Stomach (tissue), 19 donors: ENCODE measurements at places on chromosomes 1 and 21.

DNA sequence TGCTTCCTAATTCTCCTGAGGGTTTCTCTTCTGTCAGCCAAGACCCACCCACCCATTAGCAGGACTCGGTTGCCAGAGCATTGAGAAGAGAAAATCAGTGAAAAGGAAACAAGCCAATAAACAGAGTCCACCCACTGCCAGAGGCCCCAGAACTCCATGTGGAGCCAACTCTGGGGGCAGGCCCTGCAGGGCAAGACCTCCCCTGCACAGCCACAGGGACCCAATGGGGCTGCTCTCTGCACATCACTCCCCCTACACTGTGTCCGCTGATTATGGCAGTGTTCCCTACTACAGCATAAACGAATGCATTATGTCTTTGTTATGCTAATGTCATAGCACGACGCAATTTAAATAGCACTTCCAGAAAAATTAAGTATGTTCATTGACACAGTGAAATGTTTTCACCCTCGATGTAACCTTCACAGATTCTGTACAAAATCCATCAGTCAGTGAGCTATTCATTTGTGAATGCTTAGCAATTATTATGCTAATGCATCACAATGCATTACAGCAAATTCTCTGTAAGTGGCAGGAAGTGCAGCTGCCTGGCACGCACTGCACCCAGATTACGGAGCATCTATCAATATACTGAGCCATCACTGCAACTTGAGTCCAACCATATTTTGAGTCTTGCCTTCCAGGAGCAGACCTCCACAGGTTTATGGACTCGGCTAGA, 56.4 kb downstream of the GRIK3 start:
- DNase-seq, result peak; percentile 38

DNA sequence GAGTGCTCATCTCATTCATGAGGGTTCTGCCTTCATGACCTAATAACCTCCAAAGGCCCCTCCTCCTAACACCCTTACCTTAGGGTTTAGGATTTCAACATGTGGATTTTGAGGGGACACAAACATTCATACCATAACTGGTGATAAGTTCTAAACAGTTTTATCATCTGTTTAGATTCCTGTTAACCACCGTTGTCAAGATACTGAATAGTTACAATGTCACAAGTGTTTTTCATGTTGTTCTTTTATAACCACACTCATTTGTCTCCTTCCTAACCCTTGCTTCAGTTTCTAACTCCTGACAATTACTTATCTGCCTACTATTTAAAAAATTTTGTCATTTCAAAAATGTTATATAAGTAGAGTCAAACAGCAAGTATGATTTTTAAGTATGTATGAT, 86.0 kb downstream of the NCAM2 start:
- DNase-seq, result no peak

- no peak for DNase-seq
These were observed 56.1 kb downstream of the MEF2D start for GRCh38 chr1:156444407-156445001.

DNA sequence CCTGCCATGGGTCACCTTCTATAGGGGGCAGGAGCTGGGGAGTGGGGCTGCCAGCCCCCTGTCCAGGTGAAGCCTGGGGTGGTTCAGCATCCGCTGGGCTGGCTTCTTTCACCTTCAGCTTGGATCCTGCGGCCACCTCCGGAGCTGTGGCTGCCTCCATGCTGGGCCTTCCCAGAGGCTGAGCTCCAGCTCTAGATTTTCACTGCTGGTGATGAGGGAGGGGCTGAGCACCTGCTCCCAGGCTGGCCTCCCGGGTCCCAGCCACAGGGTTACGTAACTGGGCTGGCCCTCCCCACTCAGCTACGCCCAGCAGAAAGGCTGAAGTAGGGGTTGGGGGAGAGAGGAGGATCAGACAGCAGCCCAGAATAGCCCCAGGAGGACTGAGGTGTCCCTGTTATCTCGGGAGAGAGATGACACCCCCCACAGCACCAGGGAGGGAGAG, at the start of gene MYBPHL:
Gene MYBPHL (minus strand): TSS at position 180 of the 442 bp plus-strand sequence. CDS start 20 bp downstream, at position 160.
- DNase-seq, result peak; percentile 23

DNA sequence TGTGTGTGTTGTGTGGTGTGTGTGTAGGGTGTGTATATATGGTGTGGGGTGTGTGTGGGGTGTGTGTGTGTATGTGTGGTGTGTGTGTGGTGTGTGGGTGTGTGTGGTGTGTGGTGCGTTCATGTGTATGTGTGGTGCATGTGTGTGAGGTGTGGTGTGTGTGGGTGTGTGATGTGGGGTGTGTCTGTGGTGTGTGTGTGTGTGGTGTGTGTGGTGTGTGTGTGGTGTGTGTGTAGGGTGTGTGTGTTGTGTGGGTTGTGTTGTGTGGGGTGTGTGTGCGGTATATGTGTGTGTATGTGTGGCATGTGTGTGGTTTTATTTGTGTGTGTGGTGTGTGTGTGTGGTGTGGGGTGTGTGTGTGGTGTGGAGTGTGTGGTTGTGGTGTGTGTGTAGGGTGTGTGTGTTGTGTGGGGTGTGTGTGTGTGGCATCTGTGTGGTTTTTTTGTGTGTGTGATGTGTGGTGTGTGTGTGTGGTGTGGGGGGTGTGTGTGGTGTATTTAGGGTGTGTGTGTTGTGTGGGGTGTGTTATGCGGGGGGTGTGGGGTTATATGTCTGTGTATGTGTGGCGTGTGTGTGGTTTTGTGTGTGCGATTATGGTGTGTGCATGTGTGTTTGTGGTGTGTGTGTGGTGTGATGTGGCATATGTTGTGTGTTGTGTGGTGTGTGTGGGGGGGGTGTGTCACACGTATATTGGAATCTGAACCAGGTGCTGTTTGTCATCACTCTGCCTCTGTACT, 17.1 kb upstream of the ZBTB21 start:
- no peak for DNase-seq

GRCh38 chr1:167518331-167518700, at the start of gene CD247:
CD247 (minus strand) TSS chr1:167518529; CDS start chr1:167518465, 64 bp downstream.
- peak; percentile 56 for DNase-seq

DNA sequence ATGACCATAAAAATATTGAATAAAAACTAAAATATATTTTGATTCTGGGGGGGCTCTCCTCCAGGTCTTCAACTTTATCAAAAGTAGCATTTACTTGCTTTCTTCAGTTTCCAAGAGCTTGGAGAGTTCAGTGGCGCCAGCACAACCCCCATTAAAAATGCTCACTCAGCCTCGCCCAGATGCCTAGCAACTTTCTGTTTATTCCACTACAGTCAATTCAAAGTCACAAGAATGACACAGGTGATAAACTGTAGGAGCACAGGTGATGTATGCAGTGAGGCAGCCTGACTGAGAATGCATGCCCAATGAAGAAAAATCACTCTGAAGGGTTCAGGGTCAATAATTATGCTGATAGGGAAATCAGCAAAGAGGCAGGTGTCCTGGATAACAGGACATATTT, 159.4 kb upstream of the ATP1B1 start:
- no peak for DNase-seq

GRCh38 chr1:237852342-237852741, 38.4 kb downstream of the ZP4 start:
- DNase-seq, result no peak

- DNase-seq, result no peak
These were observed 396.0 kb upstream of the USP24 start for GRCh38 chr1:55611123-55611522.

- DNase-seq, result no peak
These were observed 21.0 kb downstream of the STPG1 start for GRCh38 chr1:24392604-24392946.

DNA sequence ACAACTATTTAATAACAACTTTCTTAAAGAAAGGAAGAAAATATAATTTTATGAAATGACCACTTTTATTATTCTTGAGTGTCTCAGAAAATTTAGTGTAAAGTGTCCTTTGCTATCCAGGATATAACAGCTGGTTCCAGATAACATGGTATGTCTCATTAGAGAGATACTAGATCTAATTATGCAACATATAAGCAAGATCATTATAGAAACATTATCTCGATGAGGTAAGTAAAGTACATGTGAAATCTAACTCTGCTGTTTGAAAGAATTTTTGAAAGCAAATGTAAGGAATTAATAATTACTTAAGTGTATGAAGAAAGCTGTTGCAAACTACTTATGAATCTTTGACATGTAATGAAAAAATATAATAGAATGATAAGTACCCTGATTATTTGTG, 887.4 kb upstream of the CXADR start:
- no peak for DNase-seq

DNA sequence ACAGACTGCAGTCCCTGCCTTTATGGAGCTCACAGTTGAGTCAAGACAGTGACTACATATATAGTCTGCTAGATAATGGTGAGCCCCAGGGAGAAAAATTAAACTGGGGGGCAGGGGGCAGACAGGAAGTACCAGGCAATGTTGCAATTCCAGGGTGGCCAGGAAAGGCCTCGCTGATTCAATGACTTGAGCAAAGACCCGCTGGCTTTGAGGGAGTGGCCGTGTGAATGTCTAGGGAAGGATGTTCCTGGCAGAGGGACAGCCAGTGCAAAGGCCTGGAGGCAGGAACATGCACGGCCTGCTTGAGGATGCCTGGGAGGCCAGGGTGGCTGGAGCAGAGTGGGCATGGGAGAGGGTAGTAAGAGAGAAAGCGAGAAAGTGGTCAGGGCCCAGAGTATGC, 23.0 kb upstream of the EPHA8 start:
- DNase-seq, result no peak

DNA sequence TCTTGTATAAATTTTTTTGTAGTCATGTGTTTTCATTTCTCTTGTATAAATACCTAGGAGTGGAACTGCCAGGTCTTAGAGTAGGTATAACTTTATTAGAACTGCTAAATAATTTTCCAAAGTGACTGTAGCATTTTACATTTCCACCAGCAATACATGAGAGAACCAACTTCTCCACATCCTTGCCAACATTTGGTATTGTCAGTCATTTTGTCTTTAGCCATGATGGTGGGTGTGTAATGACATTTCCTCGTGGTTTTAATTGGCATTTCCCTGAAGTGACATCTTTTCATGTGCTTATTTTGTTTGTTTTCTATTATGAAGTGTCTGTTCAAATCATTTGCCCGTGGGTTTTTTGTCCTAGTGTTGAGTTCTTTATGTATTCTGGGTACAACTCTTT, 29.7 kb downstream of the ZBTB8A start:
- DNase-seq, result no peak

DNA sequence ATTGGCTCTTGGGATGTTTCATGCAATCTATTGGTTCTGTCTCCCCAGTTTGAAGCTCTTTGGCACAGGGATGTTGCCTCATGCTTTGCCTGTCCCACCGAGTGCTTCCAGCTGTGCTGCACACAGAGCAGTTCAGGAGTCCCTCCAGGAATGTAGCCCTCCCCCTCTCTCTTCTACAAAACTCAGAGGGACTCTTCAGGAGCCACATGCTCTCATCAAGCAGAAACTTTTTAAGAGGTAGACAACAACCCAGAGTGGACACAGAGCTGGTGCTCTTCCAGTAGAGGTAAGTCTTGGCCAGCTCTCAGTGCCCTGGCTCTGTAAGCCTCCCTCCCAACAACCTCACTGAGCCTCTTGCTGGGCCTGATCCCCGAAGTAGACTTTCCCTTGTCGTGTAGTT, 11.6 kb upstream of the ZNF697 start:
- no peak for DNase-seq

DNA sequence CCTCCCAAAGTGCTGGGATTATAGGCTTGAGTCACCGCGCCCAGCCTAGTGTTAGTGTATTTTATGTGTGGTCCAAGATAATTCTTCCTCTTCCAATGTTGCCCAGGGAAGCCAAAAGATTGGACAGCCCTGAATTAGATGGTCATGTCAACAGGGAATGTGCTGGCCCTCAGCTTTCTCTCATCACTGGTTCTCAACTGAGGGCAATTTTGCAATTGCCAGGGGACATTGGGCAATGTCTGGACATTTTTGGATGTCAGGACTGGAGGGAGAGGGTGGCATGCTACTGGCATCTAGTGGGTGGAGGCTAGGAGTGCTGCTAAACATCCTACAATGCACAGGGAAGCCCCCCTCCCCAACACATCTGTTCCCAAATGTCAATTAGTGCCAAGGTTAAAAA, 95.0 kb downstream of the LAMC2 start:
- DNase-seq, result peak; percentile 29

DNA sequence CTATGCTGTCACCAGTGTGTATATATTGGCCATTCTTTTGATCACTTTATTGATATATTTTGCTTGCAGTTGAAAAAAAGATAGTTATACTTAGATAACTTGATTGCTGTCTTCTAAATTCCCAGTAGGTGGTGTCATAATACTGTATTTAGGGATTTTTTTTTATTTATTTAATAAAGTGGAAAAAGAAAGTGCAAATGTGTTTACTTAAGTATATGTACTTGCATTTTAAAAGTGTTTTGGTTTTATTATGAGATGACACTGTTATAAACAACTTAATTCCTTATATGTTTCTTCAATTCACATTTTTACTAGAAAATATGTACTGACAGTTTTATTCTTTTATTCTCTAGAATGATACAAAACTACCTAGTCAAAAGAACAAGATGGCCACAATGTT, 164.8 kb downstream of the USP25 start:
- no peak for DNase-seq

- DNase-seq, result no peak
These were observed 707.8 kb downstream of the USP25 start for GRCh38 chr21:16437586-16437985.

- DNase-seq, result no peak
These were observed 398.7 kb downstream of the BRINP2 start for GRCh38 chr1:177569476-177569875.

GRCh38 chr1:232471250-232471649, 158.7 kb downstream of the SIPA1L2 start:
- no peak for DNase-seq

DNA sequence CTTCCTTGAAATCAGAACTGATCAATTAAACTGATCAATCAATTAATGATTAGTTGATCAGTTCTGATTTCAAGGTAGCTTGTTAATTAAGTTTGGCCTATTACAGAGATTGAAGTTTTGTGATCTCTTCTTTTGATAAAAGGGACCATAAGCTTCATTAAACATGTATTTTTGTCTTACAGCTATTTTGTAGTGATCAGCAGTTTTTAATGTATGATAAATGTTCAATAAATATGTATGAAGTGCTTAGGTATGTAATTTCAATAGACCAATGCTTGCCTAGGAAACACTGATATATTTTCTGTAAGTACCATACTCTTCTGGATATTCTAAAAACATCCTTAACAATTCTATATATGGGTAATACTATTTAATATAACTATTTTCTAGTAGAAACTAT, 569.6 kb downstream of the BRINP3 start:
- DNase-seq, result no peak

GRCh38 chr1:39727221-39727931, 11.3 kb upstream of the PPIE start:
- no peak for DNase-seq

DNA sequence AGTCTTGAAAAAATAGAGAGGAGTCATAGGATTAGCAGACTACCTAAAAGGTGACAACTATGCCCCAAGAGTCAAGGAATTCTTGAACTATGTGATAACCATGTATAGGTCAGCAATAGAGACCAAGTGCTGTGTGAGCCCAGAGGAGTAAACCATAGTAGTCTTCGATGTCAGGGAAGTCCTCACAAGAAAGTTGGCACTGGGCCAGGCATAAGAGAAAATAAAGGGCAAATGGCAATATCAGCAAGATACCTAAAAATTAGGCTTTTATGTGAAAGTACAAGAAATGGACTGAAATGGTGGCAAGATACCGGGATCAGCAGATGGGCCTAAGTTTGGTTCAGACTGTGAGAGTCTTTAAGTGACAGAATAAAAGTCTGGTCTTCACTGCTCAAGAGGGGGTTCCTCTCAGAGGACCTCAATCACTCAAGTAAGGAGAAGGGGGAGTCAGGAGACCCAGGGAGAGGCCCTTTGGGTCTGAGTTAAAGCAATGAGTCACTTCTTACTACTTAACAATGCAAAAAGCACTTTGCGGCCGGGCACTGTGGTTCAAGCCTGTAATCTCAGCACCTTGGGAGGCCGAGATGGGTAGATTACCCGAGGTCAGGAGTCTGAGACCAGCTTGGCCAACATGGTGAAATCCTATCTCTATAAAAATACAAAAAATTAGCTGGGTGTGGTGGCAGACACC, 95.0 kb downstream of the TEX35 start:
- DNase-seq, result no peak
